Thoracic aorta (tissue), 2 donors: ENCODE measurements at places on chromosomes 2 and 18. TPM values are rescaled to one million over a fixed set of nuclear protein-coding genes. Genes with fewer than 3 reads are reported as not detected.

DNA sequence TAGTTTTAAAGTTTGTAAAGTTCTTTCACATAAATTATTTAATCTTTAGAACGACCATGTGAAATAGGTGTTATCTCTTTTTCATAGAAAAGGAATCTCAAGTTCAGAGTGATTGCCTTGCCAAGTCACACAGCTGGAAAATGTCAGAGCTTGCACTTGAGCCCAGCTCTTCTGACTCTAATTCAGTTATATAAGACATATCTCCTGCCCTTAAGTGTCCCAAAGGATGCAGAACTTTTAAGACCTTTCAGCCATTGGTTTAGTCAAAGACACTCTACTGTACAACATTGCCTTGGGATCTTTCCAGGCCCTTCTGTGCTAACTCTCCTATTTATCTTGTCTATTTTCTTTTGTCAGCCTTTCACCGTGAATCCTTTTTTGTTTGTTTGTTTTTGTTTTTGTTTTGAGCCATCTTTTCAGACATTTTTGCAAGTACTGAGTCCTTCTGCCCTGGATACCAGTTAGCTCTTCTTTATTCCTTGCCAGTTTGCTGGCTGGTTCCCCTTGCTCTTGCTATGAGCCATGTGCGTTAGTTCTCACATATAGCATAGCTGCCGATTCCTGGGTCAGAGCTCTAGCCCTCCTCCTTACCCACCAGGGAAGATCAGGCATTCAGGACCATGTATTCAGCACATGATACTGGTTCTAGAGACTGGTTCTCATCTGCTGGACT is 160.0 kb upstream of the MYO3B start:
- H3K4me3 ChIP-seq: no peak overlapping the region
- no peak overlapping the region for H3K27ac ChIP-seq
- peaks cover 9% of the 10 kb centered on the region for H3K4me1 ChIP-seq
- no peak for DNase-seq

DNA sequence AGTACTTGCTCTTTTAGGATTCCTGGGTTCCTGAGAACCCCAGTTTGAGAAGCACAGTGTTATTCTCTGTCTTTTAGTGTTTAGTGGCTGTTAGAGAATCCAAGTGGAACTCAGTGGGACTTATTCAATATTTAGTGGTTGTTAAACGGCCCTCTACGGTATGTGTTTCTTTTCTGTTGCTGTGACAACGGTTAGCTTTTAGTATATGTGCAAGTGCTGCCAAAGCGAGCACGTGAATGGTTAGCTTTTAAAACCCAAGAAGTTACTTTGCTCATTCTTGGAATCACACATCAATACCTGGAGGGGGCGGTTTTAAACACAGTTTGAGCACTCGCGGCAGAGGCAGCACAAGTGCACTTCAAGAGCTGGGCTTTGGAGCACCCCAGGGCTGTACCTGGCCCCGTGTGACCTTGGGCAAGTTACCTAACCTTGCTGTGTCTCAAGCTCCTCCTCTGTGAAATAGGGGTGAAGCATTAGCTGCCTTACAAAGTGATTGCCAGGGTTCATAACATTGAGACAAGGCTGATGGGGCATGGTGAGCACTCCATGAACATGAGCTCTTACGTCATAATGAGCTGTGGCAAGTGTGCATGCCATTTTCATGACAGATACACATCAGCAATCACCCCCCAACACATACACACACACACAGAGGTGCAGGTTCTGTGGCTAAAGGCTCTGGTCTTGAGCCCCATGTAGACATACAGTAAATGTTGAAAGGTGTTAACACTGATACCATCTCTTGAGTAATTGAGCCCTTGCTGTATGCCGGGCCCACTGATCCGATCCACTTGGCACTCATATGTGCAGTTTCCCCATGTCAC is 234.1 kb downstream of the ALPK2 start:
- DNase-seq: no peak
- H3K27ac ChIP-seq: no peak overlapping the region
- H3K27me3 ChIP-seq: no peaks in the 10 kb centered on the region
- H3K4me1 ChIP-seq: no peaks in the 10 kb centered on the region
- H3K36me3 ChIP-seq: no peaks in the 10 kb centered on the region

Gene RUFY4
- not detected for total RNA-seq

DNA sequence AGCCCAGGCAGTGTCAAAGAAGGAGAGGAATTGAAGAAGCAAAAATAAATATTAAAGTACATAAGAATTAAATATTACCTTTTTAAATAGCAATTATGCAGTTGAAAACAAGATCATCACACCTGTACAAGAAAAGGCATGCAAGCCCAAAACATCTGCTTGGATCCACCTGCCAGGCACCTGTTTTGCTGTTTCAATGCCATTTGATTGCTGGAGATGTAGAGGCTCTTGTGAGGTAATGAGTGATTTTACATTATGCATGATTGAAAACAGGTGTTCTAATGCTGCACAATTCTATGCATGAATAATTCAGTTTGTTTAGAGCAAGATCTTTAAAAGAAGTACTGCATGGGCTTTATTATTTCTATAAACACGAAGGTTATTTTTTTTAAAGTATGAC is 700.6 kb upstream of the ZEB2 start:
- no peak overlapping the region for H3K27ac ChIP-seq
- no peaks in the 10 kb centered on the region for H3K36me3 ChIP-seq
- no peak for DNase-seq

GRCh38 chr2:229162015-229162414 is 109.1 kb downstream of the PID1 start:
- H3K36me3 ChIP-seq: no peaks in the 10 kb centered on the region
- peak overlapping the region; percentile 19 for H3K27ac ChIP-seq
- no peak overlapping the region for H3K4me3 ChIP-seq

GRCh38 chr2:86566158-86566820 is 3.0 kb upstream of the CHMP3 start:
- H3K27me3 ChIP-seq: no peaks in the 10 kb centered on the region
- no peak for DNase-seq
- no peaks in the 10 kb centered on the region for H3K36me3 ChIP-seq
- no peak overlapping the region for H3K4me3 ChIP-seq
- no peak overlapping the region for H3K27ac ChIP-seq

- DNase-seq: peak; percentile 36
- H3K36me3 ChIP-seq: no peaks in the 10 kb centered on the region
- H3K4me3 ChIP-seq: peak overlapping the region; percentile 8
- H3K27ac ChIP-seq: peak overlapping the region; percentile 89
- H3K27me3 ChIP-seq: no peaks in the 10 kb centered on the region
- H3K4me1 ChIP-seq: peaks cover 18% of the 10 kb centered on the region
These were observed 22.6 kb downstream of the FER1L5 start for GRCh38 chr2:96665083-96665569.

- peak; percentile 10 for DNase-seq
- H3K27me3 ChIP-seq: no peaks in the 10 kb centered on the region
- H3K27ac ChIP-seq: peak within 1 kb of the TSS; percentile 29
These were observed at the start of gene PLCD4 for GRCh38 chr2:218607436-218608115. Gene PLCD4 (plus strand): TSS chr2:218607899. CDS start chr2:218615740, 7,841 bp downstream.

Gene CDC42EP3
- 42.2 TPM for total RNA-seq

DNA sequence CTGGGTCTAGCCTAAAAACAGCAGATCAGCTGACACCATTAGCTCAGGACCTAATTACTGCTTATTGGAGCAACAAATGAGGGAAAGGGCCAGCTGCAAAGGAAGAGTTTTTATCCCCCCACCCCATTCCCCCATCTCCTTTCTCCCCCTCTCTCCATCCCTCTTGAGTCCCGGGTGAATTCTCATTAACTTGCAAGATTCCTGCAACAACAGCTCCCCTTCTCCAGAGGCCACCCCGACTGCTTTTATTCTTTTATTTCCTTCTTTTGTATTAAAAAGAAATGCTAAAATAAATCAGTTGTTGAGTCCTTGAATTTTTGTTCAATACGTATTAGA is 473 bp upstream of the NOL4 start:
- no peak for DNase-seq
- H3K4me1 ChIP-seq: peaks cover 24% of the 10 kb centered on the region
- H3K4me3 ChIP-seq: peak overlapping the region; percentile 77

- no peaks in the 10 kb centered on the region for H3K27me3 ChIP-seq
- peak overlapping the region; percentile 73 for H3K27ac ChIP-seq
- H3K4me3 ChIP-seq: peak overlapping the region; percentile 13
- no peaks in the 10 kb centered on the region for H3K36me3 ChIP-seq
These were observed 413.7 kb upstream of the RGPD4 start for GRCh38 chr2:107412981-107413380.

Gene OSR1
- total RNA-seq: 90.7 TPM

DNA sequence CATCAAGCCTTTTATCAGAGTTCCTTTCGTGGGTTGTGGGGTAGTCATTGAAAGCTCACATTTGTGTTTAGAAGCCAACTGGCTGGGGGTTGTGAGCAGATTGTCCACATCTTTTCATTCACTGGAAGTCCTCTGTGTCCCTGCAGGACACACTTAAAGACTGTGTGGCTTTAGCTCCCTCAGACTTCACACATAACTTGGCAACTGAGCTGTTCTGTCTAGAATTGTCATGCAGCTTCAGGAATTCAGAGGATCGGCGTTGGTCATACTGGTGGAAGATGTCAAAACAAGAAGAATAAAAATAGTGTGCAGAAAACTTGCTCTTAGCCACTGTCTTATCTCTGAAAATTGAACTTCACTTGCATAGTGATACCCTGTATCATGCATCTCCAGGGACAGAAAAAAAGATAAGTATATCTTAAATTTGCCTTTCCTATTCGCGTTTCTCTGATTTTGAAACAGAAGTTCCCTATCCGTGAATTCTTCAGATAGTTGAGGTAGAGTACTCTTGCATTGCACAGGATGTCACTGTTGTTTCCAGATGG is 49.6 kb downstream of the TRAPPC12 start:
- DNase-seq: no peak
- H3K36me3 ChIP-seq: peaks cover 14% of the 10 kb centered on the region
- no peaks in the 10 kb centered on the region for H3K27me3 ChIP-seq
- H3K4me3 ChIP-seq: no peak overlapping the region

- H3K4me3 ChIP-seq: no peak overlapping the region
- no peak overlapping the region for H3K27ac ChIP-seq
- no peaks in the 10 kb centered on the region for H3K4me1 ChIP-seq
- no peak for DNase-seq
- no peaks in the 10 kb centered on the region for H3K27me3 ChIP-seq
These were observed 51.4 kb downstream of the TFCP2L1 start for GRCh38 chr2:121233486-121234110.

DNA sequence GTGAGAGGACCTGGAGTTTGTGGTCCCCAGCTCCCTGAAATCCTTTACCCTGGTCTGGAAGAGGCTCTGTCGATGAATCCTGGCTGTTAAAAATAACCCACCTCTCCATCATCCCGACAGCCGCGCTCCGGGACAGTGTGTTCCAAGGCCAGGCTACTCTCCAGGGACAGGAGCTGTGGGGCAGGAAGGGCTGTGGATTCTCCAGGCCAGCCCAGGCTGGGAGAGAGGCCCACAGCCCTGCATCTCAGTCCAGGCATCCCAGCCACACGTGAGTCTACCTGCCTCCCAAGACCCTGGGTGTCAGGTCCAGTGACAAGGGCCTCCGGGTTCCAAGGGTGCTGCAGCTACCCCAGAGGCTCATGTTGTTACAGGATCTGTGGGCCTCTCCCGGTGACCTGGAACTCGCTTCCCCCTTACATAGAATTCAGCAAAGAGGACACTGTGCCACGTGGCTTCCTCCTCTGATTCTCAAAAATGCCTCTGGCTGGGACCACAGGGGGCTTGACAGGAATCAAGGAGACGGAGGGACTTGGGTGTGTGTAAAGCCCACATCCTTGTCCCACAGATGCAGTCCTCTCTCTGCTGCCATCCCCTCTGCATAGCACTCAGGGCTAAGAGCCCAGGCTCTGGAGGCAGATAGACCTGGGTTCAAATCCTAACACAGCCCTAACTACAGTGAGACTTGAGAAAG is 17.3 kb downstream of the ADRA2B start:
- H3K36me3 ChIP-seq: no peaks in the 10 kb centered on the region
- peaks cover 22% of the 10 kb centered on the region for H3K4me1 ChIP-seq
- H3K4me3 ChIP-seq: no peak overlapping the region
- H3K27ac ChIP-seq: peak overlapping the region; percentile 67

DNA sequence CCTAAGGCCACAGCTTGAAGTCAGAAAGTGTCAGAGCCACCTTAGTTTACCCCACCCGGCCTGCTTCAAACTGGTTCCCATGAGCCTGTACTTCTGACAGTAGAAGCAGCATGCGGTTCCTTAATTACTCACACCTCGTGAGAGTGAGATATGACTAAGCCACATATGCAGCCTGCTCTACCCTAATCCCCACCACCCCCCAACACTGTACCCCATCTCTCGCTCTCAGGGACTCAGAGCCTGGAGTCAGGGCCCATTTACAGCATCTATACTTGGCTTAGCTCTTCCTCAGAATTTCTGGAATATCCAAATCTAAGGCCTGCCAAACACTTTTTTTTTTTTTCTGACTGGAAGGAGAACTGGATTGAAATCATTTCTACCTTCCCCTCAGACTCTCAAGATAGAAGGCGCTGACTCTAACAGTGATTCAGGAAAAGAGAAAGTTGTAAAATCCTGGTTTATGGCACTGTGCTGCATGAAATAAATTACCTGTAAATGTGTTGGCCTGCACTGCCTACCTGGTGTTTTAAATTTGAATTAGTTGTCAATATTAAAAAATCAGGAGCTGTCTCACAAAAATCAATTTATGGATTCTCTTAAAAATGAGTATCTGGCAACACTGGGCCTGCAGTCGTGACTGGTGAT is 360.0 kb downstream of the RND3 start:
- H3K4me1 ChIP-seq: no peaks in the 10 kb centered on the region
- no peak overlapping the region for H3K4me3 ChIP-seq
- H3K27me3 ChIP-seq: no peaks in the 10 kb centered on the region
- no peak overlapping the region for H3K27ac ChIP-seq

GRCh38 chr2:237872178-237872887 is 12.9 kb downstream of the RAMP1 start:
- H3K27ac ChIP-seq: peak overlapping the region; percentile 91
- no peak overlapping the region for H3K4me3 ChIP-seq
- no peaks in the 10 kb centered on the region for H3K27me3 ChIP-seq

GRCh38 chr2:73131807-73132206 is 19.1 kb upstream of the RAB11FIP5 start:
- H3K36me3 ChIP-seq: no peaks in the 10 kb centered on the region
- H3K4me3 ChIP-seq: no peak overlapping the region
- H3K27me3 ChIP-seq: no peaks in the 10 kb centered on the region
- DNase-seq: no peak
- H3K4me1 ChIP-seq: no peaks in the 10 kb centered on the region
- H3K27ac ChIP-seq: no peak overlapping the region

Gene VWC2L
- not detected for total RNA-seq

DNA sequence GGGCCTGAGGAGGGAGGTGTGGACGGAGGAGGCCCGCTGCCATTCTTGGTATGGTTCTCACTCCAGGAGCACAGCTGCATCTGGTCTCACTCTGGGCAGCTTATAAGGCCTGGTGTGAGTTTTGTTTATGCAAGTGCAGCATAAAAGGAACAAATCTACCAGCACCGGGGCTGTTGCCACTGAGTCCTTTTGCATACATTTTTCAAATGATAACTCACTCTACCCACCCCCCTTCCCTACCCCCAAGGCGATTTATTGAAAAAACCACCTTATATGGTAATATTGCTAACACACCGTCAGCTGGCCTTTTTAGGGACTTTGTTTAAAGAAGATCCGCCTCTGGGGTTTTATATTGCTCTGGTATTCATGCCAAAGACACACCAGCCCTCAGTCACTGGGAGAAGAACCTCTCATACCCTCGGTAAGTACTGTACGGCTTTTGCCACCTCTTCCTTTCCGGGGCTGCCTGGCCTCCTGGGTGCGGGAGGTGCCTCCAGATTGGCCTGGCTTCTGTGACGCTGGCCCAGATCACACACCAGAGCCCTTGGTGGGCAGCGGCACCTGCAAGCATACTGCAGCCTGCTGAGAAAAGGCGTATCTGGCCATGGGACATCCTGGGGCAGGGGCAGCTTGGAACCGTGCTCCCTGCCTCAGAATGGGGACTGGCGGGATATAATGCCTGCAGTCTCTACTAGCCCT is at the start of gene ACTG2:
Gene ACTG2, plus strand, starts transcription at position 378 of the 699 bp plus-strand sequence. CDS start 8,304 bp downstream, outside the sequence.
- DNase-seq: no peak
- no peaks in the 10 kb centered on the region for H3K27me3 ChIP-seq
- peak within 1 kb of the TSS; percentile 76 for H3K4me3 ChIP-seq
- peaks cover 15% of the 10 kb centered on the region for H3K4me1 ChIP-seq
- H3K27ac ChIP-seq: peak within 1 kb of the TSS; percentile 85
- no peaks in the 10 kb centered on the region for H3K36me3 ChIP-seq
